ENCODE measurements at places on chromosomes 5 and 9.

DNA sequence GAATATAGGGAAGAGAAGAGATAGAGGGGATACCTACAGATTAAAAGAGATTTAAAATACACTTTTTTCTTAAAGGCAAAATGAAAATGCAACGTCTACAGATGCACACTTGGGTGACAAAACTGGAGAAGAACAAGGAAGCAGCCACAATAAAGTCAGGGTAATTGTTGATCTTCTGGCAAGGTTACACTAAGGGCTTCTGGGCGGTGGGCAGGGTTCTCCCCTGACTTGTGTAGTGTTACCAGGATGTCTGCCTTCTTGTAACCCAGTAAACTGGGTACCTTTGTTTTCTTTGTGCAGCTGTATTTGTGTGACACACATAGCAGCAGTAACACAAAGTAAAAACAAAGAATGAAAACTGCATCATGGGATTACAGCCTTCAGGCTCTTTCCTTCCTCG lies 37.8 kb downstream of the EPB41L4B start:
- no peak for DNase-seq

- no peak for DNase-seq
Measured at GRCh38 chr9:99128133-99128406, 23.2 kb downstream of the TGFBR1 start.

GRCh38 chr5:97172227-97172626 lies 10.8 kb downstream of the RIOK2 start:
- no peak for DNase-seq

DNA sequence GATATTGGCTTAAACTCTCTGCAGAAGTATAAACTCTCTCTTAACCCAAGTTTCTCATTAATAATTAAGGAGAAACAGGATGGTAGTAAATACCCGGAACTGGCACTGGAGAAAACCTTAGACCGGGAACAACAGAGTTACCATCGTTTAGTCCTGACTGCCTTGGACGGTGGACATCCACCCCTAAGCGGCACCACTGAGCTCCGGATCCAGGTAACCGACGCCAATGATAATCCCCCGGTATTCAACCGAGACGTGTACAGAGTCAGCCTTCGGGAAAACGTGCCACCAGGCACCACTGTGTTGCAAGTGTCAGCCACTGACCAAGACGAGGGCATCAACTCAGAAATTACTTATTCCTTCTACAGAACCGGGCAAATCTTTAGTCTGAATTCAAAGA lies 861 bp downstream of the PCDHGB5 start:
- DNase-seq, result no peak

DNA sequence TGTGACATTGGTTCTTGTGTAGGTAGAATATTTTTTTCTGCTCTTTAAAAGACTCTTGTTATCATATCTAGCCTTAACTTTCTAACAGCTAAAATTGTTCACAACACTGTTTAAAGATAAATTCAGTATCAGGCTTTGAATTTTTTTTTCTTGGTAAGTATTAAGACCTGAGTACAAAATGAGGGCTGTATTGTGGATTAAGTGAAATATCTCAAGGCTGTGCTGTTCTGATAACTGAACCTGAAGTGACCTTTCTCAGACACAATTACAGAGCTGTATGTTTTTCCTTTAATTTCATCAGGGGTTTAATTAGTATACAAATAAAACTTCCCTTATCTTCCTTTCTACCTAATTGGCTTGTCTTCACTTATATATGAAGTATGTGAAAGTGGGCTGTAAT lies 290.5 kb downstream of the CCDC171 start:
- no peak for DNase-seq

- no peak for DNase-seq
Measured at GRCh38 chr5:139668064-139668880, 20.1 kb downstream of the CXXC5 start.

DNA sequence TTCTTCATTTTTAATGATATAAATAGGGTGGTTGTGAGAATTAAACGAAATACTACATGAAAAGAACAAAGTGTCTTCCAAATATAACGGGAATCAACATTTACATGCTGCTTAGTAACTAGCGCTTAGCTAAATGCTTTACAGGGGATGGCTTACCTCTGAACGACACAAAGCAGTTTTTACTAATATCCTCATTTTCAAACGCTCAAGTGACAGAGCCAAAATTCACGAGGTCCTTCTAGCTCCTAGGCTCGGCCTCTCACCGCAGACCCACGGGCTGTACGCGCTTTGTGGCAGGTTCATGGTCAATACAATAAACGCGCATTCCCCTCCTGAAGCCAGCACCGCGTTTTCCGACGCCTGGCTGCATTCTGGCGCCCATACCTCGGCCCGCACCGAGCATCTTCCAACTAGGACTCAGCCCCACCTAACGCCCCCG lies 442 bp downstream of the ZNF510 start:
- no peak for DNase-seq

DNA sequence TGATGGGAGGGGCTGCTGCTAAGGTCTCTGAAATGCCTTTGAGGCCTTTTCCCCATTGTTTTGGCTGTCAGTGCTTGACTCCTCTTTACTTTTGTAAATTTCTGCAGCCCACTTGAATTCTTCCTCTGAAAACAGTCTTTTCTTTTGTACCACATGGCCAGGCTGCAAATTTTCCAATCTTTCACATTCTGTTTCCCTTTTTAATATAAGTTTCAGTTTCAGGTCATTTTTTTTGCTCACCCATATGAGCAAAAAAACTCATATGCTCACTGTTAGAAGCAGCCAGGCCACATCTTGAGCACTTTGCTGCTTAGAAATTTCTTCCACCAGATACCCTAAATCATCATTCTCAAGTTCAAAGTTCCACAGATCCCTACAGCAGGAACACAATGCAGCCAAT lies 234.6 kb upstream of the ADRA1B start:
- DNase-seq, result no peak

- no peak for DNase-seq
Measured at GRCh38 chr5:41985945-41986695, 61.0 kb downstream of the FBXO4 start.

GRCh38 chr5:132763181-132764036 lies 13.6 kb downstream of the SEPTIN8 start:
- DNase-seq, result no peak

- no peak for DNase-seq
Measured at GRCh38 chr5:154494036-154494435, 16.0 kb upstream of the HAND1 start.

DNA sequence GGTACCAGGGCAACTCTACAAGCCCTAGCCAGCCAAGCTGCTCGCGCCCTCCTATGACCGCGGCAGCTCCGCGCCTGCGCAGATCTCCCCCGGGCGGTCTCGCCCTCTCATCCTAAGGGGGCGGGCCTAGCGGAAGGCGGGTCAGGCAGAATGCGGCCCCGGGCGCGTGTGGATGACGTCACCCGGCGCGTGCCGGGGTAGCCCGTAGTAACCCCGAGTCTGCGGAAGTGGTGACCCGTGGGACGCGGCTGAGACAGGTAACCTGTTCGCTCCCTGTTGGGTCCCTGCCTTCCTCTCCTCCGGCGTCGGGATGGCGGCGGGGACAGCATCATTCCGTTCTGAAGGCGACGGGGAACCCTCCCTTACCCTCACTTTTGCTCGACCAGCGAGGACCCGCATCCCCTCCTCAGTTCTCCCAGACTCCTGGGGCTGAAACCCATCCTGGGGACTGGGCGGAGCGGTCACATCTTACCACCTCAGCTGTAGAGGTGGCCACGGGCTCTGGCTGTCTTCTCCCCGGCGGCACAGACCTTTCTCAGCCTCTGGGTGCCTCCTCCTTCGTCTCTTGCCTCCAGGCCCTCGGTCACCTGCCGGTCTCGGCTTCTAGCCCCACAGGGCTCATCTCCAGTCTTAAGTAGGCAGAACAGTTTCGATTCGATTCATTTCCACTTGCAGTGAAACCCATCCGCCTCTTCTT lies at the start of gene AOPEP:
AOPEP (plus strand) TSS at position 205 of the 697 bp plus-strand sequence. CDS start 33,085 bp downstream, outside the sequence.
- peak; percentile 99 for DNase-seq

DNA sequence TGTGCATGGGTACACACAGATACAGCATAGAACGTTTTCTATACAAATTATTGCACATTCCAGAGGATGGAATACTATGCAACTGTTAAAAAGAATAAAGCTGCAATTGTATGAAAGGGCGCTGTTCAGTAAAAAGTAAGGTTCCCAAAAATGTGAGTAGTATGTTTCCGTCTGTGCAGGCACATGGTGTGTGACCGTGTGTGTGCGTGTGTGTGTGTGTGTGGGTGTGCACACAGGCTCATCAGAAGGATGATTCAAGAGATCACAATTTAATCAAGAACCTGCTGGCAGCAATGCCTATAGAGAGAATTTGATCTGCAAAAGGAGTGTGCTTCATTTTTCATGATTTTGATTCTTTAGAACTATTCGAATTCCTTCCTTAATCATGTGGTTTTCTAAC lies 76.3 kb downstream of the SEMA4D start:
- no peak for DNase-seq

GRCh38 chr5:142263346-142263745 lies 61.5 kb downstream of the SPRY4 start:
- no peak for DNase-seq

DNA sequence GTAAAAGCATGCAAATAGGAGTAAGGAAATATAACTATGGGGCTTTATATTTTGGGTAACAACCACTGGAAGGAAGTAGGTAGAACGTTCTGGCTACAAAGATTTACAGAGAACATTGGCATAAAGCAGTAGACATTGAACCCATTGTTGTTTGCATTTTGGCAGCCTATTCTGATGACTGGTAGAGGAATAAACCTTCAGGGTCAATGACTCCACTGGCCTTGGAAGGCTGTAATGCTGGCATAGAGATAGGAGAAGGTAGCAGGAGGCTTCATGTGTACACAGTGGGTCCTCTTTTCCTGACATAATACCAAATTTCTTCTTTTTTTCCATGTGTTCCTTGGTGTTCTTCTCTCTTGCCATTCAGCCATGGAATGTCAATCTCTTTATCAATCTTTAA lies 462.8 kb upstream of the ZNF462 start:
- DNase-seq, result no peak

GRCh38 chr9:134575103-134575900 lies 66.3 kb upstream of the COL5A1 start:
- no peak for DNase-seq

GRCh38 chr5:173093606-173094005 lies 37.5 kb downstream of the CREBRF start:
- no peak for DNase-seq
